NCI-H1436 treated with DMSO at 0.1 percent for 48 hours (cell line): ENCODE measurements at places on chromosomes 12 and 14.

DNA sequence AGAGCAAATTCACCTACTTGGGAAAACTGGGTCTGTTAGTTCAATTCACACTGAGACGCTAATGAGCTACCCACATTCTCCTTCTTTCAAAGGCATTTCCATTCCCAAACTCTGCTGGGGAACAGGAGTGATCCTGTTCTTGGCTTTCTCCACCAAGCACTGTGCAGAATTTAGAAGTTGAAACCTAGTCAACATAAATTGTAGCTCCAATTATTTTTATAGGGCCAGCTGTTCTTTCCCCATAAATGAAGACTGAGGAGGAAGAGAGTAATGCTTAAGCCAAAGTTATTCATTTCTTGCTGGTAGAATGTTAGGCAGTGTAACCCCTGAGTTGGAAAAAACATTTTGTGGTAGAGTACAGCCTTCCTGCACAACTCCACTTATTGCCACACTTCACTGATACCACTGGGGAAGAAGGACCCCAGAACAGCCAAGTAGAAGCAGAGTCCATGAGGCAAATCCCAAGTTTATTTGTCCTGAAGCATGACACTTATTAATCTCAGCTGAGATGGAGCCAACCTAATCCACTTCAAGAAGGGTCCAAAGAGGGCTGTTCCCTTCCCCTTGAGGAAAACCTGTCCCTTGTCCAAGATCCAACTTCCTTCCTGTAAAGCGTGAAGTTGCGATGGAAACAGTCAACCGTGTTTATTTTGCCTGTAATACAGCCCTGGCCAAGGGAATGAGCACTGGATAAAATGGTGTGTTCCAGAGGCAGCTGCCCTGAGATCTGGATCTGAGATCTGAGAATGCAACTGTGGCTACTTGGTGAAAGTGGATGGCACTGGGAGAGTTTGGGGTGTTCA is 151.8 kb downstream of the TBX5 start:
- DNase-seq = no peak

DNA sequence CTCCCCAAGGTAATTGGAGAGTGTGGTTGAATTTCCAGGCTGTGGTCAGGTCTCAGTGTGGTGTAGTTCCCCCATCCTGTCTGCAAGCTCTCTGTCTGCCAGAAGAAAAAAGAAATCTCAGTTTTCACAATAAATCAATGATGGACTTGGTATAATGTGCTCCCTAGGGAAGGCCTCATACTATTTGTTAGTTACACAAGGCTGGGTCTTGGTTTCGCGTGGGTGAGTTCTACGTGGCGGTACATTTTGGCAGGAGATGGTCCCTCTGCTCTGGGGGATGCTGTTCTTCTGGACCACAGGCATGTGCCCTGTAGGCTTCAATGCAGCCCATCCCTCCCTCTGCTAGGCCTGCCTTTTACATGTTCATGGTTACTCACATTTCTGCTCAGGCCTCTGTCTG is 206.4 kb upstream of the PELI2 start:
- DNase-seq = no peak

DNA sequence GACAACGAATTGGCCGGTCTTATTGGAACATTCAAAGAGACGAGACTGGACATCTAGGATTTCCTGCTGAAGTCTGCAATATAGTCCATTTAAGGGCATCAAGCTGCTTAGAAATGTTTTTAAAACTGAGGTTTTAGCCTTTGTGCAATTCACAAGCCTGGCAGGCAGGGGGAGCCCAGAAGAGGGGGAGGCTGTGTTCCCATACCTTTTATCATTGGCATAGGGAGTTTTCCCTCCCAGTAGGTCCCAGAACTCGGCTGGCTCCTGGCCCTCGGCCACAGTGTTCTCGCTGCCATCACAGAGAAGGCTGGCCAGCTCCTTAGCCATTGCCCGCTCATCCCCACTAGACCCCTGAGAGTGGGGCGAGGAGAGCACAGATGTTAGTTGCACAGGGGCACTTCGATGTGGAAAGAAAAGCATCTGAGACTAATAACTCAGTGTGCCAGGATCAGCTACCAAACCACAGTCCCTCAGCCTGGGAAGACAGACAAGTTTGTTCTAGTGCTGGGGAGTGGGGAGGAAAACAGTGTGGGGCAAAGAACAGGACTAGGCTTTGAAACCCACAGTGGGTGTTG is 15.1 kb downstream of the AVIL start:
- DNase-seq = peak; percentile 23

DNA sequence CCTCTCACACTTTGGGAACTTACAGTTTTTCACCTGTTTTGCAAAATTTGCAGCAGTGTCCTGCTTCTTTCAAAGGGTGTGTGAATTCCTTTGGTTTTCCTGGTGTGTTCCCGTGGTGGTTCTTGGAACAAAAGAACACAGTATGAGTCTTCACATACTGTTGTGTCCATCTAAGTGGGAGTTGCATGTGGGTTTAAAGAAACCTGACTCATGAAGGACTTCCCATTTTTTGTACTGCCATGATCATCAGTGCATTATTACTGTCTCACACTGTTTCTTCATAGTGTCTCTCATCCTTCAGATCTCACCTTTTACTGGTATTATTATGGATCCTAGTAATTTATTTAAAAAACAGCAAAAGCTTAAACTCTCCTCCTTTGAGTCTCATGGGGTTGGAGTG is 3.8 kb upstream of the GZMH start:
- no peak for DNase-seq

DNA sequence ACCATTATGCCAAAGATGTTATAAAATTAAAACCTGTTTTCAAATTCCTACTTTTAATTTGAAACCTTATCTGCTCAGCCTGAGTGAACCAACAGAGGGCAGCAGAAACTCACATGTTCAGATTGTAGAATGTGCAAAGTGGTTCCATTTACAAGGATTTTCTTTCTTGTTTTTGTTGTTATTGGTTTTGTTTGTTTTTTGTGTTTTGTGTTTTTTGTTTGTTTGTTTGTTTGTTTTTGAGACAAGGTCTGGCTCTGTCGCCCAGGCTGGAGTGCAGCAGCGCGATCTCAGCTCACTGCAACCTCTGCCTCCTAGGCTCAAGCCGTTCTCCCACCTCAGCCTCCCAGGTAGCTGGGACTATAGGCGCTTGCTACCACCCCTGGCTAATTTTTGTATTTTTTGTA is 22.8 kb upstream of the GARIN2 start:
- no peak for DNase-seq

DNA sequence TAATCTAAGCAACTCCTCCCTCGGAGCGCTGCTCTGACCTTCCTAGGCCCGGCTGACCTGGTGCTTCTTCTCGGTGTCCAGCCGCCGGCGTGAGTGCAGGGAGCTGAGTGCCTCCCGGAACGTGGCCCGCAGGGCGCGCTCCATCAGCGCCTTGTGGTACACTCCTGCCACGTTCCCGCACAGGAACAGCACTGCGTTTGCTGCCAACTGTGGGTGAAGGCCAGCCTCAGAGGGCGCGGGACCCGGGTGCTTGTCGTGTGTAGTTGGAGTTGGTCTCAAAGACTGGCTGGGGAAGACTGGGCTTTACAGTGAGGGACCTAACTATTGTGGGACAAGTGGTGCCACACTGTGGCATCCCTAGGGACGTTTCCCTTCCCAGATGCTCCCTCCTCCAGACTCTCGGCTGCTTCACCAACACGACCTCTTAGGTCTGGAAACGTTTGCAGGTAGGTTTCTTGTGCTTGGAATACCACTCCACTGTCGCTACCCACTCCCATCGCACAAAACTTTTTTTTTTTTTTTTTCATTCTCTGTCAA is 3.1 kb downstream of the ADCY4 start:
- no peak for DNase-seq

DNA sequence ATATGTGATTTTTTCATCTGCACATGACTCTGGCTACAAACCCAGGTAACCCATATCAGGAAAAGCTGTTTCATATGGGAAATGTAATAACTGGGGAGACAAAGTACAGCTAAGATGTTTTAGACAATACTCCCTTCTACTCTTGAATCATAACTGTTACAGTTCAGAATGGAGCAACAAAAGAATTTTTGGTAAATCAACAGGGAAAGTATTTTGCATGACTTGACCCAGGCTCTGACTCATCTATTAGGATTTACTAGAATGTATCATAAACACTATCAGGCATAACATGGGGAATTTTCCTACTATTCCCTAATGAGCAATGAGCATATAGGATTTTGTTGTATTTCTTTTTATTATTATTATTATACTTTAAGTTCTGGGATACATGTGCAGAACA is 553.0 kb downstream of the SLC16A7 start:
- DNase-seq = no peak

DNA sequence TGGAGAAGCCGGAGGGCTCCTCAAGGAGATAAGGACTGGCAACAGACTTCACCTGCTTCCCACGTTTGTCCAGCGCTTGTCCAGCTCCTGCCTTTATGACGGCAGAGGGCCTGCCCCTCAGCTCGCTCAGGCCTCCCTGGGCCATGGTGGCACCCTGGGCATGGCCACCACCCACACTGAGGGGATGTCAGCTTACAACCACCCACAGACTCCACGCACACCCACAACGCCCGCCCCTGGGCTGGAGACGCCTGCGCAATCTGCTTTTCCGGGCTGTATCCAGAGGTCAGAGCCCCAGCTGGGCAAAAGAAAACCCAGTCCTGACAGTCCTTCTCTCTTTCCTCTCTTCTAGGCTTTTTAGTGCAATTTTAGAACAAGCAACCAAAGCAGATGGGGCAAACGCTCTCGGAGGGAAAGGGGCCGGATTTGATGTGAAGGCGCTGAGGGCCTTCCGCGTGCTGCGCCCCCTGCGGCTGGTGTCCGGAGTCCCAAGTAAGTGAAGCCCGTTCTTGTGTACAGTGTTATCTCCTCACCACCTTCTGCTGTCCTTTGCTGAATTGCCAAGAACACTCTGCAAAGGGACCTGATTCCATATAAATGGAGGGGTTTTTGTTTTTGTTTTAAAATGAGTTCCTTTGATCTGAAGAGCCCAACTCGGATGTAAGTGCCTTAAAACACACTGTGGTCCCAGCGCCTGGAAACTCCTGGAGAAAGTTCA is 337.4 kb upstream of the FKBP4 start:
- no peak for DNase-seq

DNA sequence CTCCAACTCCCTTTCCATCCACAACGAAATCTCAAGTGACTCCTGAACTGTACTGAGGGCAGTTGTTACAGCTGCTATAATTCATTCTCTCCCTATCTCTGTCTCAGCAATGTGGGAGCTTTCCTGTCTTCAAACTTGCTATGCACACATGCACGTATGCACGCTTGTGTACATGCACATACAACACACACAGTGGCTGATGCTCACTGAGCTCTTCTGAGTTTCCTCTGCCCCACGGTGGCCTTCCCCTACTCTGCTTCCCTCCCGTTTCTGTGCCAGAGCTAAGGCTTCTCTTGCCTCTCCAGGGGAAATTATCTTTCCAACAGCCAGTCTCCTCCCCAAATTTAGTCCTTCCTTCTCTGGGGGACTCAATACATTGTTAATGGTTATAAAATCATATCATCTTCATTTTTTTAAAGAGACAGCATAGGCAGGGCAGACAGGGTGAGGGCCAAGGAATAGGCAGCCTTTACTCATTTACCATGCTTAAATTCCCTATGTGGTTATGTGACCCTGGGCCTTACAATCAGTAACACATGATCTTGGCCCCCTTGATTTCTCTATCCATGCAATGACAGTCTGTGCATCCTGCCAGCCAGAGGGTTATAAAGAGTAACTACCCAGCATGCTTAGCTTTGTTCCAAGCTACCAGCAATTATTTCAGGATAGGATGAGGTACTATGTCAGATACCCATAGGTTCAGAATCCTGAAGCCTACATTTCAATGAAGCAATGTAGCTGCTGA is 111.9 kb upstream of the HMGA2 start:
- DNase-seq = no peak

GRCh38 chr12:3367750-3368444 is 123.1 kb upstream of the PRMT8 start:
- no peak for DNase-seq

GRCh38 chr12:130491421-130492357 is 154.0 kb downstream of the PIWIL1 start:
- DNase-seq = no peak

- no peak for DNase-seq
Measured at GRCh38 chr12:106033161-106033675, 105.5 kb downstream of the NUAK1 start.

DNA sequence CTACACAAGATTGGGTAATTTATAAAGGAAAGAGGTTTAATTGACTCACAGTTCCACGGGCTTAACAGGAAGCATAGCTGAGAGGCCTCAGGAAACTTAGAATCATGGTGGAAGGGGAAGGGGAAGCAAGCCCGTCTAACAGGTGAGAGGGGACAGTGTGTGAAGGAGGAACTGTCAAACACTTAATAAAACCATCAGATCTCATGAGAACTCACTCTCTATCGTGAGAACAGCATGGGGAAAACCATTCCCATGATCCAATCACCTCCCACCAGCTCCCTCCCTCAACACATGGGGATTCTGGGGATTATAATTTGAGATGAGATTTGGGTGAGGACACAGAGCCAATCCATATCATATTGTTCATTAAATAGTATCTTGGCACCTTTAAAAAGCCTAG is 56.1 kb downstream of the EPS8 start:
- no peak for DNase-seq

DNA sequence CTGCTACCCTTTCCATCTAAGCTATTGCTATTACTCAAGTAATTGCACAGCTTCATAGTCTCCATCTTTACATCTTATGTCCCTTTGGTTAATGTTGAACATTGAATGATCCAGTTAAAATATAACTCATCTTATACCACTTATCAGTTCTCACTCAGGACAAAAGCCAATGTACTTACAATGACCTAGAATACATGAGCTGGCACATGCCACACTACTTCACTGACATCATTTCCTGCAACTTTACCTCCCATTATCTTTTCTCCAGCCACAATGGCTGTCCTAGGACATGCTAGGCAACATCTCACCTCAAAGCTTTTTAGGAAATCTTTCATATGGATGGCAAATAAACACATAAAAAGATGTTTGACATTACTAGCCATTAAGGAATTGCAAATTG is 309.2 kb downstream of the FOXG1 start:
- no peak for DNase-seq

GRCh38 chr12:76123259-76124212 is 39.1 kb upstream of the NAP1L1 start:
- DNase-seq = no peak

- DNase-seq = no peak
Measured at GRCh38 chr12:110796952-110797351, 49.8 kb upstream of the CCDC63 start.

GRCh38 chr12:85951823-85952222 is 77.7 kb downstream of the NTS start:
- DNase-seq = no peak

DNA sequence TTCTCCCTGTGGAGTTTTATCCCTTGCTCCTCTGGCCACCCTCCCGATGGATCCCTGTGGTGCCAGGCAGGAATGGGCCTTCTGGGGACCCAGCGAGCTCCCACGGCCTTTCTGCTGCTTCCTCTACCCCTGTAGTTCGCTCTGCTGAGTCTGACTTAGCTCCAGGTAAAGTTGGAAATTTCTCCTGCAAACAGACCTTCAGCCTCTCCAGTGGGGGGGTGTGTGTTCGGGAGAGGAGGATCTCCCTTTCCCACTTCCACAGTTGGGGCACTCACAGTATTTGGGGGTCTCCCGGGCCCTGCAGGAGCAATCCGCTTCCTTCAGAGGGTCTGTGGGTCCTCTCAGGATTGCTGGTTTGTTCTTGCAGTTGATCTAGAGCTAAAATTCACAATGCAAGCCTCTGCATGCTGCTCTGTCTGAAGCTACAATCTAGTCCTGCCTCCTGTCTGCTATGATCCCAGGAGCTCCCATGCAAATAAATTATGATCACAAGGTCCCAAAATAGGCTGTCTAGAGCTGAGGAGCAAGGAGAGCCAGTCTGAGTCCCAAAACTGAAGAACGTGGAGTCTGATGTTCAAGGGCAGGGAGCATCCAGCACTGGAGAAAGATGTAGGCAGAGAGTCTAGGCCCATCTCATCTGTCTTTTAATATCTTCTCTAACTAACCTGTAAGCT is 18.3 kb downstream of the MTRFR start:
- DNase-seq = no peak
